ENCODE measurements at places on chromosomes 5 and 9. TPM values are rescaled to one million over a fixed set of nuclear protein-coding genes. Genes with fewer than 3 reads are reported as not detected.

DNA sequence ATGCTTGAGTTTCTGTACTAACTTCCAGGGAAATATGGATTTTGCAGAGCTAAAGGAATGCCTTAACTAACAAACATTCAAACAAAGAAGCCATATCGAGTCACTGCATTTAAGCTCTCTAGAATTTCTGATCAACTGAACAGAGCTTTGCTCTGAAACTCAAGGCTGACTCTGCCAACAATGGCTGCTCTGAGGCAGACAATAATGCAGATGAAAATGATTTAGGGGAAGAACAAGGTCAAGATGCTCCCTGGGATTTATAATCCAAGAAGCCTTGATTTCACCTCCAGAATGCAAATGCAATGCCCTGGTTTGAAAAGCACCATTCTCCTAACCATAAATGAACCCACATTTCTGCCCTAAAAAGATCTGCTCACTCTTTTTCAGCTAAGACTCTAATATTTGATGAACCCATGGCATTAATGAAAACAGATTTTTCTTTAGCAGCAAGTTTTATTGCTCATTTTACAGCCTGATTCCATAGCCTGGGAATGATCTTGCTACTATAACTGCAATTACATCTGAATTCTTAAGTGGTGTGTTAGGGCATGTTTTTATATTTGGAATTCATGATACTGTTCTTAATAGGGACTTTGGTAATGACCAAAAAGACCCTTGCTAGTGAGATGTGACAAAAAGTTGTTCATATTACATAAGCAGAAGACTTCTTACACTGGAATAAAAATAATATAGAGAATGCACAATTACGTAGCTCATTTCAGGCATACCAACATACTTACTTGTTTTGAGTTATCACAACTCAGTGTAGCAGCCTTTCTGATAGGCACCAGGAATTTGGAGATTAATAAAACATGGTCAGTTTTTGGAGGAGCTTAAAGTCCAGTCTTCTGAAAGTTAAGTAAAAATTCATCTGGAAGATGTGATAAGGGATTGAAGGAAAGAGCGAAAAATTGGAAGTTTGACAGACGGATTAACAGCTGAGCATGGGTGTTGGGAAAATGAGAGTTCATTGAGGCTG is 169.4 kb downstream of the TRPM3 start:
- DNase-seq: no peak

GRCh38 chr5:111242606-111243005 is 18.4 kb downstream of the CAMK4 start:
- no peak for DNase-seq

- DNase-seq: no peak
Measured at GRCh38 chr9:94975480-94975879, 249.0 kb downstream of the AOPEP start.

DNA sequence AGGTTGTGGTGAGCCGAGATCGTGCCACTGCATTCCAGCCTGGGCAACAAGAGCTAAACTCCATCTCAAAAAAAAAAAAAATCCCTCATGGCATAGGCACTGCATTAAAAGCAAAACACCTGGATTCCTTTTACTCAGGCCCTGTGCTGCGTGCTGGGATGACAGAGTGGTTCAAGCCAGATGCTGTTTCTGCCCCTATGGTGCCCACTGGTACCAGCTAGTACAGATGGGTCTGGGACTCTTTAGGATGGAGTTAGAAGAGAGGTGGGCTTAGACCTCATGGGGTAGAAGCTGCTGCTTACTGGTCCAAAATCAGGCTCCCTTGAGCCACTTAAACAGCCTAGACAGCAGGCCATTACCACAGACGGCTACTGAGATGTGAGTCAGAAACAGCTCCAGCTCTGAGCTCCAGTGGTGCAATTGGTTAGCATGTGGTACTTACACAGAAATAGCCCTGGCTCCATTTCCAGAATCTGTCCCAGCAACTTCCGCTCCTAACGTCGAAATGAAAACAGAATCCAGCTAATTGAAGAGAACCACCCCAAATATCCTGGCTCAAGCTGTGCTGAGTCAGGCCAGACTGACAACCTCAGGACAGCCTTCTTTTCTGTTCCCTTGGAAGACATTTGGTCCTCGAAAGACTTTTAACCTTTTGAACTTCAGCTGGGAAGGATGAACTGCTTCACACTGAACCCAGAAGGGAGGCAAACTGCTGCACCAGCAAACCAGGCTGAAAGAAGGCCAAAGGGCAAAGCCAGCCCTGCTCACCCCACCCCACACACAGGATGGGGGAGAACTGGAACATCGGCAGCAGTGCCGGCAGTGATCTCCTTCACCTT is 15.5 kb downstream of the C5orf15 start:
- DNase-seq: no peak

GRCh38 chr5:169385636-169386035 is 84.7 kb upstream of the SLIT3 start:
- DNase-seq: no peak

DNA sequence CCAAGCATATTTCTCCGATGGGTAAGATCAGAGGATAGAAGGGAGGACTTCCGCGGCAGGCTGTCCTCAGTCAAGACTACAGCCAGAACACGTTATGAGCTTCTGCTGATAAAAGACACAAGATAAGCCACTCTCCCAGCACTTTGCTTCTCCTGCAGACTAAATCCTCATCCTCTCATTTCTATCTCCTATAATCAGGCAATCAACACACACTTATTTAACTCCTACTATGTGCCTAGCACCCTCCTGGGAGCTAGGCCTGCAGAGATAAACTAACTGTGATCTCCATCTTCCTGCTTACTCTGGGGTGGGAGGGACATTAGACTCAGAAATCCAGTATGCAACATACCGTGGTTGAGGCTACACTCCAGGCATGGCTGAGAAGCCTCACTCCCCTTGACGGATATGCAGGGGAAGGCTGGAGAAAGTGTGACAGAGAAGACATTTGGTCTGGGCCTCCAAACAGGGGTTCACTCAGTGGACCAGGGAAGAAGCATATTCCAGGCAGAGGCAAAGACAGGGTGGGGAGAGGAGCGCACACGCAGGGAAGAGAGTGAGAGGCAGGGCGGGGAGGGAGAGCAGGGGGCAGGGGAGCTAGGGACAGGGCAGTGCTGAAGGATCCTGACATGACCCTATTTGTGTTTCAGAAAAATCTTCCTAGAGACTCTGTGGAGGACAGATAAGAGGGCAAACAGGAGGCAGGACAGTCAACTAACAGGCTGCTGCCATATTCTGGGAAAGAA is 274.1 kb downstream of the DENND1A start:
- DNase-seq: no peak

- no peak for DNase-seq
Measured at GRCh38 chr9:69040646-69041045, 5.1 kb downstream of the FXN start.

GRCh38 chr5:158925314-158925713 is 174.4 kb downstream of the EBF1 start:
- no peak for DNase-seq

DNA sequence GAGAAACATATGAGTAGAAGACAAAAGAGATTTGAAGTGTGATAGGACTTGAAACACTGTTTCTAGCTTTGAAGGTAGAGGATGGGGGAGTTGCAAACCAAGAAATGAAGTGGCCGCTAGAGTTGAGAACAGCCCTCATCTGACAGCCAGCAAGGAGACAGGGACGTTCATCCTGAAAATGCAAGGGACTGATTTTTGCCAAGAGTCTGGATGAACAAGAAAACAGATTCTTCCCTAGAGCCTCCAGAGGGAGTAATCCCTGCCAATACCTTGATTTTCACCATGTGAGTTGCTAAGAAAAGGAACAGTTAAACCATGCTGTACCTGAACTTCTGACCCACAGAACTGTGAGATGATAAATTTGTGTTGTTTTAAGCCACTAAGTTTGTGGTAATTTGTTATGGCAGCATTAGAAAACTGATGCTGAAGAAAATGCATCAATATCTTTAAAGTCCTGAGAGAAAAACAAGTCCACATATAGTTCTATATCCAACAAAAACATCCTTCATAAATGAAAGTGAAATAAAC is 154.0 kb upstream of the ADAMTSL1 start:
- DNase-seq: no peak

- no peak for DNase-seq
Measured at GRCh38 chr9:134858051-134858841, 22.4 kb upstream of the FCN2 start.

DNA sequence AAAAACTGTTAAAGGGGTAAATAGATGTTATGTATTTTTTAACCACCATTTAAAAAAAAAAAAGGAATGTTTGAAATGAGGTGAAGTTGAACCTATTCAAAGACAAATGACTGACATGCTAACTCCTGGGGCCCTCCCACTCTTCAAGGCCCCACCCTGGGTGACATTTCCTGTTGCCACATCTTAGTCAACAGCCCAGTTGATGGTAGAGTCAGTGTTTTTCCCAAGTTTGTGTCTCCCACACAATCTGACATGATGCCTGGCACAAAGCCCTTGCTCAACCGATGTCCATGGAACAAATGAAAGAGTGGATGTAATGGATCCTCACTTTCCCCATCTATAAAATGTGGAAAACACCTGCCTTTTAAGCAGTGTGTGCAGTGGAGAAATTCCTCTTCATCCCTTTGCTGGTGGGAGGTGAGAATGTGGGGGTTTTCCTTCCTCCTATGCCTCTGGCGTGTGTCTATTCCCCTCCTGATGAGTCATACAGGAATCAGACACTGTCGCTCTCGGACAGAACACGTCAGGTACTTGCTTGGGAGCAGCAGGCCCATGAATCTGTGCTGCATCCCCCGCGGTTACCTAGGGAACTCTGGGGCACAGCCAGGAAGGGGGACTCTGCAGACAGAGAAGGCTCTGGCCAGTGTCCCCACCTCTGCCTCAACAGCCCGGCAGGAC is 13.7 kb upstream of the ADRA1B start:
- DNase-seq: no peak

DNA sequence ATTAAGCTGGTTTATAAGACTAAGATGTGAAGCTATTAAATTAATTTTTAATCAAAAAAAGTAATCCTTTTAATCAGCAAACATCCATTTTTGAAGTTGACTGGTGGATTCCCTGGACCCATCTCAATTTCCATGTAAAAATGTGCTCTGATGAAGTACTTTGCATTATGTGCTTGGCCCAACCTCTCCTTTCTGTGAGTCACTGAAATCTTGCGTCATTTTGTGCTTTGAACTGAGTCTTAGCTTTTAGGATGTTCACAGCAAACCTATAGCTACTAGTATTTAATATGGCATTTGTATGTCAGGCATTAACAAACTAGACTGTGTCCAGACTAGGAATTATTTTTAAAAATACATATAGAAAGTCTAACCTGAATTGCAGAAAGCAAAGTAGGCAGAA is 55.0 kb upstream of the CDH12 start:
- DNase-seq: no peak

GRCh38 chr9:82443312-82443711 is 454.7 kb downstream of the SPATA31D1 start:
- DNase-seq: no peak

GRCh38 chr5:163563880-163564279 is 58.5 kb downstream of the MAT2B start:
- DNase-seq: no peak

- no peak for DNase-seq
Measured at GRCh38 chr5:38765399-38765861, 80.4 kb upstream of the OSMR start.

GRCh38 chr9:25513509-25514033 is 164.7 kb downstream of the TUSC1 start:
- no peak for DNase-seq

DNA sequence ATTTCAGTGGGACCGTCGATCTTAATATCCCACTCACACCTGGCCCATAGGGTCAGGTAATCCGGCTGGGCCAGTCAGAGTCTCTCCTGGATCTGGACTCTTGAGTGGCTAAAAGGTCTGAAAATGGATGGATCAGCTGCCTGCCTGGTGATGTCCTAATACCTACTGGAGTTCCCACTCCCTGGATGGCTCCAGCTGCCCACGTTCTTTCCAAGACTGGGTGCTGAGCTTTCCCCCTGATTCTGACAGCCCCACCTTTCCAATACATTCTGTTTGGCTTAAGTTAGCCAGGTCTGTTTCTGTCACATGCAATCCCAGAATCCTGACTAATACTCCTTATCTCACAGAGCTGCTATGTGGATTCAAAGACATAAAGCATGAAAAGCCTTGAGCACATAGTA is 10.2 kb downstream of the SH3PXD2B start:
- no peak for DNase-seq

DNA sequence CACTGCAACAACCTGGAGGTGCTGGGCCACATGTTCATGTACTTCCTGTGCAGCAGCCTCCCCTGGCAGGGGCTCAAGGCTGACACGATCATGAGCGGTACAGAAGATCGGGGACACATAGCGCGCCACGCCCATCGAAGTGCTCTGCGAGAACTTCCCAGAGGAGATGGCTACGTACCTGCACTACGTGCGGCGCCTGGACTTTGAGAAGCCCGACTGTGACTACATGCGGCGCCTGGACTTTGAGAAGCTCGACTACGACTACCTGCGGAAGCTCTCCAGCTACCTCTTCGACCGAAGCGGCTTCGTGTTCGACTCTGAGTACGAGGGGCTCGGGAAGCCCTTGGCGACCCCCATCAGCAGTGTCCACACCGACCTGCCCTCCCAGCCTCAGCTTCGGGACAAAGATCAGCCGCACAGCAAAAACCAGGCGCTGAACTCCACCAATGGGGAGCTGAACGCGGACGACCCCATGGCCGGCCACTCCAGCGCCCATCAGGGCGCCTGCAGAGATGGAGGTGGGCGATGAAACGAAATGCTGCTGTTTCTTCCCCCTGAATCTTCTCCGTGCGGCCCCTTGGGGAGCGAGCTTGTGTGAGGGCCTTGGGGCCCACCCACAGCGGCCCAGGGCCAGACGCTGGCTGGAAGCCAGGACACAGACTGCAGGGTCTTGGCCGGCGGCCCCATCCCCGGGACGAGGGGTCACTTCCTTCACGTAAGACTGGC is 56.5 kb downstream of the JAK2 start:
- DNase-seq: no peak

DNA sequence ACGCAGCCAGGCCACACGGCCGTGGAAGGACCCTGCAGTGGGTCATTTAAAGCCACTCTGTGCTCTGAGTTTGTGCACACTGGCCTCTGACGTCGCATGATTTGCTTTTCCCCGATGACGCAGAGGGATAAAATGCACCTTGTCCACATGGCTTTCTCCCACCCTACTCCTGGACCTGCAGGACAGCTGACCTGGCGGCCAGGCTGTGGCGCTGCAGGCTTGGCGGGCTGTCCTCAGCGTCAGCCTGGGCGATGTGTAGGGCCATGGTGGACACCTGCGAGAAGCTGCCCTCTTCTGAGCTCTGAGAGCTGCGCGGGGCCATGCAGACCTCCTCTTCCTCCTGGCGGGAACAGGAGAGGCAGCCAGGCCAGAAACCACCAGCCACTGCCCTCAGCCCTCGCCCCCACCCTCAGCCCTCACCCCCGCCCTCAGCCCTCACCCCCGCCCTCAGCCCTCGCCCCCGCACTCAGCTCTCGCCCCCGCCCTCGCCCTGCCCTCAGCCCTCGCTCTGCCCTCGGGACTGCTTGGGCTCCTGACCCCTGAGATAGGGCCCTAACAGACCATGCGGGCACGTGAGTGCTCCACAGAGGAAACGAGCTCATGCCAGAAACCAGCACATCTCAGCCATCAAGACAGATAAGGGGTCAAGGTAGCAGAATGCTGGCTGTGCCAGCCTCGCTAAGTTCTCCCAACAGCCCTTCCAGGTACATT is 20.0 kb upstream of the SCGB3A1 start:
- peak; percentile 48 for DNase-seq

Gene GADD45G
- total RNA-seq: 1.8 TPM

Gene ITGA1
- 2.2 TPM for total RNA-seq

Gene PCDHGA1
- total RNA-seq: 1.0 TPM

Gene CDH10
- 0.65 TPM for total RNA-seq

Gene GFI1B
- total RNA-seq: not detected
